Memory B cell (primary cell): ENCODE measurements at places on chromosomes 5 and 9.

GRCh38 chr9:90815944-90816357, 14.3 kb downstream of the SYK start:
- DNase-seq = no peak

GRCh38 chr5:109911731-109912130, 222.0 kb downstream of the MAN2A1 start:
- DNase-seq = no peak

- no peak for DNase-seq
Measured at GRCh38 chr9:76379494-76379893, 14.7 kb downstream of the RFK start.

- DNase-seq = no peak
Measured at GRCh38 chr5:68288707-68289134, 73.2 kb downstream of the PIK3R1 start.
